ENCODE measurements at places on chromosomes 11 and 22. TPM values are rescaled to one million over a fixed set of nuclear protein-coding genes. Genes with fewer than 3 reads are reported as not detected.

KLHL35 gene
- 0.93 TPM for total RNA-seq

MPZL3 gene
- 76.3 TPM for total RNA-seq

- DNase-seq, result no peak
Observed at GRCh38 chr22:39503630-39504029, 1.5 kb downstream of the MIEF1 start.

GRCh38 chr22:20021196-20022181, 579 bp downstream of the TANGO2 start:
- DNase-seq, result peak; percentile 31

GRCh38 chr11:76598426-76598839, 72.1 kb downstream of the LRRC32 start:
- DNase-seq, result no peak

DNA sequence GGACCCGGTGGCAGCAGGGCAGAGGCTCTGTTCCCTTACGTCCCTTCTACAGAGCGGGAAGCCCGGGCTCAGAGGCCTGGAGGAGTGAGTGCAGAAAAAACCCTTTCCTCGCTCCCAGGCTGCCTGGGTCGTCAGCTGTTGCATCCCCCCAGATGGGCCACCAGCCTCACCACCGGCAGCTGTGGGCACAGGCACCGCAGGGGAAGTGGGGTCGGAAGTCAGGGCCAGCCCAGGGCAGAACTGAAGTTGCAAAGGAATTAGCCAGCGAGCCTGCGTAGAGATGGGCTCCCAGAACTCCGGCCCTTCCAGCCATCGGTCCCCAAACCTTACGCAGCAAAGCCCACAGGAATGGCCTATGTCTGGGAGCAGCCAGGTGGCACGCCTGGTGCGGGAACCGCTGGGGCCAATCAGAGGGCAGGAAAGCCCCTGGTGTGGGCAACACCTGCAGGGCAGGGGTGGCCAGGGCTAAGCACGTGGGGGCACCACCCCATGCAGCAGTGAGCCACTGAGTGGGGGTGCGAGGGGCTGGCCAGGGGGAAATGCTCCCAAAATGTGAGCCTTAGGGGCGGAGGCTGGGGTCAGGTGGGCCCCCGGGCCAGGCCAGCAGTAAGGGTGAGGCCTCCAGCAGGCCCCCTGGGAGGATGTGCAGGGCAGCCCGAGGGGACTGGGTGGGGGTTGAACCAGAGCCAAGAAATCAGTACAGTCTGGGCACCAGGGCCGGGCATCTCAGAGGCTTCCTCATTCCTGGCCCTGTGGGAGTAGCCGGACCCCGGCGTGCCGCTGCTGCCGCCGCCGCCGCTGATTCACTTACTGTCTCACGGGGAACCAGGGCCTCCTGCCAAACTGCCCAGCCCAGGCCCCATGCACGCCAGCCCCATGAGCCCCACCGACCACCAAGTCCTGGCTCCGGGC, 58.2 kb downstream of the WNT7B start:
- DNase-seq, result no peak

DNA sequence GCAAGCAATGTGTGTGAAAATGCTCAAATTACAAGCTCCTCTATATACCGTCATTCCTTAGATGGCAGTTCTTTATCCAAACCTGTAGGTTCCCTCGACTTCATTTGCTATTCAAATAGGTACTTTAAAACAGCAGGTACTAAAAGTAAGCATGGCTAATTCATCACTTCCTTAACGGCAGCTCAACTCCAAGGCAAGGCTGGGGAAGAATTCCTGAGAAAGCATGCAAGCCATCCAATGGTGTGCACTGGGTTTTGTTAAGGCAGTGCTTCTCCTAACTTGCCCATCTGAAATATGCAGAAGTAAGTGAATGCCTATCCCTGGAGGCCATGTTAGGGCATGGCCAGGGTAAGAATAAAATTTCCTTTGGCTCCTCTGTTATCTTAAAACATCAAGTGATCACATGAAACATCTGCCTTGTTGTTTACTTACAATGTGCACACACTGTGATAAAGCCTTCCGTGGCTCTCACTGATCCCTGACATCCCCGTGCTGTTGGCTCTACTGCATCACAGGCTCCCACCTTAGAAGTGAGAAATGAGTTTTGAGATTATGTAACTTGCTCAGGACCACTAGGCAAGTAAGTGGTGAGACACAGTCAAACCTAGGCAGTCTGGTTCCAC, 52.1 kb downstream of the SMCO4 start:
- no peak for DNase-seq

Measured in activated T-cell treated with anti-CD3 and anti-CD28 coated beads, Interleukin-2, amount 50 U/mL, for 72 hours (primary cell).